Heart left ventricle (tissue), 16 donors: ENCODE measurements at places on chromosomes 13 and 19. TPM values are rescaled to one million over a fixed set of nuclear protein-coding genes. Genes with fewer than 3 reads are reported as not detected.

- DNase-seq = no peak
Observed at GRCh38 chr13:51336746-51337145, 2.7 kb upstream of the SERPINE3 start.

SWSAP1 gene
- 0.69 TPM for total RNA-seq

GRCh38 chr19:39299404-39299803 lies 3.2 kb downstream of the IFNL1 start:
- no peak for DNase-seq

GRCh38 chr13:83007226-83007625 lies 875.0 kb downstream of the SLITRK1 start:
- no peak for DNase-seq

- no peak for DNase-seq
Observed at GRCh38 chr19:35525873-35526272, 2.2 kb downstream of the SBSN start.

DNA sequence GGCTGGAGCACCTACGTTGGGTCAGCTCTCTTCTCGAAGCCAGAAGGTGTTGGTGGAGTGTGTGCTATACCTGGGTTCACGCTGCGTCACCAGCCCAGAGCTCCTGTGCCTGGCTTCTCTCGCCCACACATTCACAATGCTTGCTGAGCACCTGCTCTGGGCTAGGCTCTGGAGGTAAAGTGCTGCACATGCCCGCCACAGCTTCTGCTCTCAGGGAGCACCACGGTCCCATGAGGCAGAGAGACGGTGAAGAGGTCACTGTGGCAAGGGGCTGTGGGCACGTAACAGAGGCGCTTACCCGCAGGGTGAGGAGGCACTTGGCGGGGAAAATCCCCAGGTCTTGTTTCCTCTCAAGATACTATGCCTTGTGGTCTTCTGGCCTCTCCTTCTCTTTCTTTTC lies 174.2 kb downstream of the TEX29 start:
- DNase-seq = no peak
